Heart left ventricle (tissue), 16 donors: ENCODE measurements at places on chromosomes 2 and 18. TPM values are rescaled to one million over a fixed set of nuclear protein-coding genes. Genes with fewer than 3 reads are reported as not detected.

- DNase-seq, result no peak
These were observed 250.9 kb downstream of the IRS1 start for GRCh38 chr2:226548732-226549131.

DNA sequence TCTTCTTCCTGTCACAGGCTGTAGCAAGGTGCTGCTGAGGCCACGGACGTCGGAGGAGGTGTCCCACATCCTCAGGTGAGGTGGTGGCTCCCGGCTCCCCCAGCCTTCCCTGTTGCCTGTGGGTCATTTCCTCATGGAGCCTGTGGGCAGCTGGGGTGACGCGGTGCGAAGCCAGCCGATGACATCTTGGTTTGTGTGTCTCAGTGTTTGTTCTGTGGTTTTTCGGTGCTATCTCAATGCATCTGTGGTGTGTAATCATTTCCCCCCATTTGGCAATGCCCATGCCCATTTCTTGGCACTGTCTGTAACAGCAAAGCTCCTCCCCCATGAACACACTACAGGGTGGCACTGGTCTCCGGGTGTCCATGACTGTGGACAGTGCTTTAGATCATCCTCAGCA, 6.6 kb downstream of the D2HGDH start:
- no peak for DNase-seq

GRCh38 chr18:59993560-59993959, 93.8 kb downstream of the PMAIP1 start:
- DNase-seq, result no peak

- DNase-seq, result no peak
These were observed 70.8 kb downstream of the TPGS2 start for GRCh38 chr18:36757991-36758390.

DNA sequence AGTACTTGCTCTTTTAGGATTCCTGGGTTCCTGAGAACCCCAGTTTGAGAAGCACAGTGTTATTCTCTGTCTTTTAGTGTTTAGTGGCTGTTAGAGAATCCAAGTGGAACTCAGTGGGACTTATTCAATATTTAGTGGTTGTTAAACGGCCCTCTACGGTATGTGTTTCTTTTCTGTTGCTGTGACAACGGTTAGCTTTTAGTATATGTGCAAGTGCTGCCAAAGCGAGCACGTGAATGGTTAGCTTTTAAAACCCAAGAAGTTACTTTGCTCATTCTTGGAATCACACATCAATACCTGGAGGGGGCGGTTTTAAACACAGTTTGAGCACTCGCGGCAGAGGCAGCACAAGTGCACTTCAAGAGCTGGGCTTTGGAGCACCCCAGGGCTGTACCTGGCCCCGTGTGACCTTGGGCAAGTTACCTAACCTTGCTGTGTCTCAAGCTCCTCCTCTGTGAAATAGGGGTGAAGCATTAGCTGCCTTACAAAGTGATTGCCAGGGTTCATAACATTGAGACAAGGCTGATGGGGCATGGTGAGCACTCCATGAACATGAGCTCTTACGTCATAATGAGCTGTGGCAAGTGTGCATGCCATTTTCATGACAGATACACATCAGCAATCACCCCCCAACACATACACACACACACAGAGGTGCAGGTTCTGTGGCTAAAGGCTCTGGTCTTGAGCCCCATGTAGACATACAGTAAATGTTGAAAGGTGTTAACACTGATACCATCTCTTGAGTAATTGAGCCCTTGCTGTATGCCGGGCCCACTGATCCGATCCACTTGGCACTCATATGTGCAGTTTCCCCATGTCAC, 234.1 kb downstream of the ALPK2 start:
- no peak for DNase-seq

Gene WNT10A
- total RNA-seq, result not detected

Gene ASPRV1
- total RNA-seq, result 0.30 TPM

Gene KRTCAP3
- not detected for total RNA-seq

Gene KLHL41
- total RNA-seq, result 77.8 TPM
